ENCODE measurements at places on chromosomes 11 and 22. TPM values are rescaled to one million over a fixed set of nuclear protein-coding genes. Genes with fewer than 3 reads are reported as not detected.

Gene APOL5
- total RNA-seq = not detected

Gene ADM
- total RNA-seq = 45.5 TPM

Gene SUSD2
- 1.7 TPM for total RNA-seq

Gene ESRRA
- total RNA-seq = 87.9 TPM

Gene SLCO2B1
- 0.07 TPM for total RNA-seq

Gene SYT7
- 2.2 TPM for total RNA-seq

Gene ISX
- total RNA-seq = not detected

Gene USP47
- total RNA-seq = 30.3 TPM

Gene EPS8L2
- total RNA-seq = 146 TPM

Gene TRIM22
- total RNA-seq = 14.9 TPM

Data from airway epithelial cell (primary cell).